ENCODE measurements at places on chromosomes 7 and 10.

DNA sequence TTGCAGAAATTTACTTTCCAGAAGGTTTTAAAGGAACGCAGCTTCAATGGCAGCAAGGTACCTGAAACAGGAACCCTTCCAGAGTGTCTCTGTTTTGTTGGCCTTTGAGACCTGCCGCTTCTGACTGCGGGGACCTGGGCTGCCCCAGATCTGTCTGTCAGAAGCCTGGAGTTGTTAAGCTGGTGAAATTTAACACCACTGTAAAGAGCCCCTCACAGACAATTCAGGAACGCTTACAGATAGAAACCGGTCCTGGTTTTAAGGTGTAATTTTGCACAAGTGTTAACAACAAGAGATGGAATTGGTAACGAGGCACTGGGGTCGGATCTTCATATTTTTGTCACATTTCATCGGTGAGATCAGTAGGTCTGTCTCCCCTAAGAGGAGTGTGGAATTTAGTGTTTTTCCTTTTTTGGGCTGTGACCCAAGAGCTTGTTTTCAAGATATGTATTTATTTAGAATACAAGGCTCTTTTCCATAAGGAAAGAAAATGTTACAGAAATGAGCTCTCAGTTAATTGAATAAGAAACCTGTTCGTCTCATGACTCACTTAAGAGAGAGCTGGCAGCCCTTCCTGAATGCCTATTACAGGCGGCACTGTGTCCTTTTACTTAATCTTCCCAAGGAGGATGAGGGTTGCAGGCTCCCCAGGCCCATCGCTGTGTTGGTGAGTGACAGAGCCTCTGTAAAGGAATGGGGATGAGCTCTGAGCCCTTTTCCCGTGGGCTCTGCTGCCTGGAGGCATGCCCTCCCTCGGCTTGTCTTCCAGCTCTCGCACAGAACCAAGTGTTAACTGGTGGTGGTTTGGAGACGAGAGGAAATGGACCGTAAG, 168.7 kb downstream of the CUX1 start:
- DNase-seq, result no peak

GRCh38 chr10:71761105-71761511, 12.2 kb downstream of the VSIR start:
- no peak for DNase-seq

DNA sequence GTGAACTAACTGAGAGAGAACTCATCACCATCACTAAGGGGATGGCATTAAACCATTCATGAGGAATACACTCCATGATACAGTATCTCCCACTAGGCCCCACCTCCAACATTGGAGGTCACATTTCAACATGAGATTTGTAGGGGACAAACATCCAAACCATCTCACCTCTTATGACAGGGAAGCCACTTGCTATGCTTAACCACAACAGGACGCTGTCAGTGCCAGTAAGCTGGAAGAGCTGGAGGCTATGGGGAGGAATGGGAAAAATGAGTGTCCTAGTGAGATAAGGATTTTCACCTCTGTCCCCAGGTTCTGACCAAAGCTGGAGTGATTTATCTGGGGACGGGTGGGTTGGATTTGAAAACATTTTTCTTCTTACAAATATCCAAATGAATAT, 17.6 kb downstream of the PLCE1 start:
- no peak for DNase-seq

DNA sequence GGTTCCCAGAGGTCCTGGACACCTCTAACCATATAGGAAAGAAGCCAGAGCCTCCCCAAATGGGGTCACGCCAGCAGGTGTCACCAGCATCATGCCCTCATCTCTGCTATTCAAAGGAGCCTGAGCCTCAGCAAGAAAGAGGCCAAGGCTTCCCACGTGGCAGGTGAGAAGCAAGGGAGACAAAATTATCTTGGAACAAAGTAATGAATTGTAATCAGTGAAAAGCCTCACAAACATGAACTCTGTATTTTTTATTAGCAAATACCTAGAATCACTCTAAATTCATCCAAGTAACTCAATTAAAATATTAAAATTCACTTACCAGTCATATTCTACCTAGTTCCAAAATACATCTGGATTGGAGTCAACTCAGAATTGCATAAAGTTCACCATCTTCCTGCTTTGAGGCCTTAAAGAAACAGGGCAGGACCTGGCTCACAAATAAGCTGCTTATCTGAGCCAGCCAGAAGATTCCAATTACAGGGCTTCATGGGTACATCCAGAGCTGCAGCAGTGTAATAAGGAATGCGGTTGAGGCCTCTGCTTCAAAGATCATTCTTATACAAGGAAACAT, 68.7 kb downstream of the SGMS1 start:
- no peak for DNase-seq

DNA sequence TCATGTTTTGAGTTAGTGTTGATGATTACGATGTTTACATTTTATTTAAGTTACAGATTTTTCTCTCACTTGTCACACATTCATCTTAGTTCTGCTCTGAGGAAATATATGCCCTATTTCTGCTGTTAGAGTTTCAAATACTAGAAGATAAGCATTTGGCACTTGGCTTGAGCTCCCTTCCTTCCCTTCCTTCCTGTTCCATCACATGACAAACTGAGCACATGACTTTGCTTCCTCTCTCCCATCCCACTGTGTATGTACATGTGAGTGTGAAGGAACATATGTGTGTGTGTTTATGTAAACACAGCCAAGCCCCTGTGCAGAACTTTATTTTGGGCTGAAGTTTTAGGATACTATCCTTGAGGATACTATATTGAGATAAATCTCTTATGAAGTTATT, 795.9 kb upstream of the IGFBP3 start:
- peak; percentile 76 for DNase-seq

- no peak for DNase-seq
Measured at GRCh38 chr7:120987280-120987679, 1.2 kb upstream of the CPED1 start.

GRCh38 chr10:100826983-100827818, 81.8 kb downstream of the PAX2 start:
- DNase-seq, result no peak

- DNase-seq, result no peak
Measured at GRCh38 chr10:49577182-49577925, 32.8 kb upstream of the SLC18A3 start.

DNA sequence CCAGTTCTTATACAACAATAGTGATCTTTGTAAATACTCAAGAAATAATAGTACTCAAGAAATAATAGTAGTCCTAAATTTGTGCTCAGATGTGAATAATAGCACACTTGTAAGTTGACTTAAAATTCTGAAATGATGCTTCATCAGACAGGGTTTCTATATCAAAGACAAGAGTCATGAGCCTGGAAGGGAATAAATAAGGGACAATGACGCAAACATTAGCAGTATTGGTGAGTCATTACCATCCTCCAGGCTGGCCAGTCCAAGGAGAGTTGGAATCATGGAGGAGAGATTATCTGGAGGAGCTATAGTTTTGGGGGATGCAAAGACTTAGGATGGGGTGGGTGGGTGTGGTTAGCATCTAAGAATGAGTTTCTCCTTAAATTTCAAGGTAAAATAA, 6.1 kb upstream of the SH3PXD2A start:
- DNase-seq, result peak; percentile 60

- DNase-seq, result no peak
Measured at GRCh38 chr7:116999311-116999710, 46.0 kb downstream of the ST7 start.

DNA sequence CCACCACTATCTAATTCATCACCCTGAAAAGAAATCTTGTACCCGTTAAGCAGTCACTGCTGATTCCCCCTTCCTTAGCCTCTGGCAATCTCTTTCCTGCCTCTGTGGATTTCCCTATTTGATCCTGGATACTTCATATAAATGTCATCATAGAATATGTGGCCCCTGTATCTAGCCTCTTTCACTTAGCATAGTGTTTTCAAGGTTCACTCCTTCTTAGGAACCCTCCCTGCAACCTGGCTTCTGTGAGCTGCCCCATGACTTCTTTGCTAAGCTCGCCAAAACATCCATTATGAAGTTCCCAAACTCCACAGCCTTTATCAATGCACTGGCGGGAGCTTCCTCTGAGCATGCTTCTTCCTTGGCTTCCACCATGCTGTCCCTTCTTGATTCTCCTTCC, 70.8 kb upstream of the PDZD8 start:
- DNase-seq, result no peak

- DNase-seq, result no peak
Measured at GRCh38 chr10:69952821-69953221, 99.8 kb upstream of the MACROH2A2 start.
